ENCODE measurements at places on chromosomes 16 and 17.

- DNase-seq = no peak
Measured at GRCh38 chr16:21628121-21628726, 24.2 kb downstream of the IGSF6 start.

- DNase-seq = no peak
Measured at GRCh38 chr17:72691586-72691985, 400.9 kb downstream of the SLC39A11 start.

GRCh38 chr17:63954402-63955063 lies 18.2 kb downstream of the SCN4A start:
- DNase-seq = peak; percentile 13

- DNase-seq = no peak
Measured at GRCh38 chr17:27888067-27888466, 5.1 kb downstream of the LYRM9 start.

DNA sequence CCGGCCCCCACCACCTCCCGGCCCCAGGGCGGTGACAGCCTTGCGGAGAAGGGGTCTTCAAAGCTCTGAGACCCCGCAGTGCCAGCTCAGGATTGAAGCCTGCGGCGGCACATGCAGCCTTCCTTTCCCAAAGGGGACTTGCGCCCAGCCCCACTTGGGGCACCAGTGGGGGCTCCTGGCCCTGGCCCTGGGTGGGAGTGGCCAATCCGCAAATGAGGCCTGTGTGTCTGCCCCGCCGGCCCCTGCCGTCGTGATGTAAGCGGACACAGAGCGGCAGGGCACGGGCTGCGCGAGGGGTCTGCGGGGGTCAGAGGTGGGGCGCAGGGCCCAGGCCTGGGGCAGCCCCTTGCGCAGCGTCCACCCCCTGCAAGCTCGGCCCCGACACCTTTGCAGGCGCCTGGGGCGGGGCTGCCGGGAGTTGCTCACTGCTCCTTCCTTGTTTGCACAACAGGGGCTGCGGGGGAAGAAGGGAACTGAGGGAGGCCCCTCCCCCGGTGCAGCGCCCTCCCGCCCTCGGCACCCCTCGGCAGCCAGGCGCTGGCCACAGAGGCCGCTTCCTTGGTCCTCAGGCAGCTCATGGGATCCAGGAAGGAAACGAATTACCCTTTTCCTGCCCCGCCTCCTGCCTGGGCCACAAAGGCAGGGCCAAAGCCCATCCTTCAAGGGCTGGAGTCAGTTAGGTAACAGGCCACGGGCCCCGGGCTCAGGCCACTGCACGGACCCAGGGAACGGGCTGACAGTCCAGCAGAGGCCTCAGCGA lies 2.9 kb downstream of the SLC16A3 start:
- DNase-seq = no peak

DNA sequence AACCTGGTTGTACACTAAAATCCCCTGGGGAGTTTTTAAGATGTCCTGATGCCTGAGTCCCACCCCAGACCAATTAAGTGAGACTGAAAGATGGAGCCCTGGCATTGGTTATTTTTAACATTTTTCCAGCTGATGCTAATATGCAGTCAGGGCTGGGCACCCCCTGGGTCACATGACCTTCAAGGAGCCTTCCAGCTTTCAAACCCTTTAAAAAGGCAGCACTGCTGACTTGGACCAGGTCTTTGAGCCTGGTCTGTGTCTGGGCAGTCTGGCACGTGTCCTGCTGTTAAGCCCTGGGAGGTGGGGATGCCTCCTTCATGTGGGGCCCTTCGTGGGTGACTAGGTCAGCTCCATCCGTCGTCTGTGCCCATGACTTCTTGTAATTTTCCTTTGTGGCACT lies 202.6 kb downstream of the CCDC182 start:
- DNase-seq = no peak

DNA sequence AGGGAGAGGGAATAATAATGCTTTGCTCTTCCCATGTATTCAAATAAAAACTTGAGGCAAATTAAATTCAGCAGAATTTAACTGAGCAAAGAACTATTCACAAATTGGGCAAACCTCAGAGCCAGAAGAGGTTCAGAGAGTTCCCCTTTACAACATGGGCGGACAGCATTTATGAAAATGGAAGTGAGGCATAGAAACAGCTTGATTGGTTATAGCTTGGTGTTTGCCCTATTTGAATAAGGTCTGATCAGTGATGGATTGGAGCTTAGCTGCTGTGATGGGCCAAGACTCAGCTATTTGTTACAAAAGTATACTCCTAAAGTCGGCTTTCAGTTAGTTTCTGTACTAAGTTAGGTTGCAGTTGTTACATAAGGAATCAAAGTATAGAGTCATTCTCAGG lies 63.0 kb downstream of the TMEM100 start:
- no peak for DNase-seq

GRCh38 chr16:13332713-13333255 lies 431.4 kb downstream of the SHISA9 start:
- DNase-seq = no peak

- DNase-seq = no peak
Measured at GRCh38 chr17:20236578-20237227, 227.5 kb downstream of the SPECC1 start.

DNA sequence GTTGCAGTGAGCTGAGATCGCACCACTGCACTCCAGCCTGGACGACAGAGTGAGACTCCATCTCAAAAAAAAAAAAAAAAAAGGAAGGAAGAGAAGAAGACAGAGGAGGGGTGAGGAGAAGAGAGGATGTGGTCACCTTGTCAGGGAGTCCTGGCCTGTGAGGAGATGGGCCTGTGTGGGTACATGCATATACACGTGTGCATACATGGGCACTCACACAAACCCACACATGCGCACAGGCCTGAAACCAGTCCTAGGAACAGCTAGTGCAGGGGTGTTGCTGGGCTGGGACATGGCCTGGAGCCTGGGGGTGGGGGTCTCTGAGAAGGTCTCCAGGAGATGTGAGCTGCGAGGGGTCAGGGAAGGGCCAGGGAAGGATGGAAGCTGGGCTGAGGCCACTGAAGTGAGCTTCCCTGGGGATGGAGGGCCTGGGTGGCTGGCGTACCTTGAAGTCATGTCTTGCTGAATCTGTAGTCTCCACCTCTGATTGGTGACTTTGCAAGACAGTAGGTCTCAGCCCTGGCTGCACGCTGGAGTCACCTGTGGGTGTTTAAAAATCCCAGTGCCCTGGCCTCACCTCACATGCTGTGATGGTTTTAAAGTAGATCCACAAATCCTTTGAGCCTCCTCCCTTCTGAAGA lies 72.4 kb downstream of the MRM1 start:
- no peak for DNase-seq

DNA sequence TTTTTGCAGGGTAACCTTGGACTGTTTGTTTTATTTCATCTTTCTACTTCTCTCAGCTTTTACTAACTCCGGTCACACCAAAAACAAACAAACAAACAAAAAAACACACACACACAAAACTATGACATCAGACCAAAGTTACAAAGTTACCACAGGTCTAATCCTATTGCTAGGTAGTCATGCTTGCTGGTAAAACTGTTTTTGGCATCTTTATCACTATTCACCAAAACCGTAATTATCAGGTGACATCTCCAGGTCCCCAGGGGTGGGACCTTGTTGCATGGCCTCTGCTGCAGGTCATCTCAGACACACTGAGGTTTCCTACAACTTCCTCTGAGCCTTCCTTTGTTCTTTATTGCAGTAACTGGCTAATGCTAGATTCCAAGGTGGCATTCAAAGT lies 162.3 kb downstream of the ABCA8 start:
- no peak for DNase-seq

DNA sequence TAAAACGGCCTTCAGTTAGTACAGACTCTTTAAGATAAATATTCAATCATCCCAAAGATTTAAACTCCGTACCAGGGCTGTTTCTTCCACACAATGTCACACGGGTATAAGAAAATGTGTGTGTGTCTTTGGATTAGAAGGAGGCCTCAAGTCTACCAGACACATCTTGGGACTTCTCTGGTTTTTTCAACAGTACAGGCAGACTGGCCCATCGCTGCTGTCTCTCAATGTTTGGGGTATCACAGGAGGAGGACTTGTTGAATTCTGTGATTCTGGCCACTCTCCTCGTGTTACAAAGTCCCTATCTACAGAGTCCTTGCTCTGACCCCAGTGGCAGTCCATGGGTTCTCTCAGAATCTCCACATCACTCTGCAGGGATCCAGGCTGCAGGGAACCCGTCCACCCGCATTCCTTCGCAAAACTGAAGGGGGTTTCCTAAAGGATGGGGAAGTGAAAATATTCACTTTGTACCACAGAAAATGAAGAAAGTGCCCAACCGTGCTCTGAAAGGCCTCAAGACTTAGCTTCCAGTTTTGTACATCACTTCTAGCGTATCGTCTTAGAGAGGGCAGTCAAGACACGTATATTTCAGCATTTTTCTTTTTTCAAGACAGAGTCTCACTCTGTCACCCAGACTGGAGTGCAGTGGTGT lies 373.2 kb downstream of the NPIPA8 start:
- DNase-seq = no peak

GRCh38 chr17:8954339-8954738 lies 11.2 kb downstream of the PIK3R5 start:
- DNase-seq = peak; percentile 83

GRCh38 chr16:85945424-85945751 lies 46.4 kb downstream of the IRF8 start:
- DNase-seq = no peak

GRCh38 chr17:3981455-3981854 lies 17.2 kb upstream of the ATP2A3 start:
- DNase-seq = no peak

GRCh38 chr17:66525338-66525737 lies 222.9 kb downstream of the PRKCA start:
- no peak for DNase-seq

GRCh38 chr17:40180694-40181093 lies 3.4 kb downstream of the RAPGEFL1 start:
- DNase-seq = no peak

DNA sequence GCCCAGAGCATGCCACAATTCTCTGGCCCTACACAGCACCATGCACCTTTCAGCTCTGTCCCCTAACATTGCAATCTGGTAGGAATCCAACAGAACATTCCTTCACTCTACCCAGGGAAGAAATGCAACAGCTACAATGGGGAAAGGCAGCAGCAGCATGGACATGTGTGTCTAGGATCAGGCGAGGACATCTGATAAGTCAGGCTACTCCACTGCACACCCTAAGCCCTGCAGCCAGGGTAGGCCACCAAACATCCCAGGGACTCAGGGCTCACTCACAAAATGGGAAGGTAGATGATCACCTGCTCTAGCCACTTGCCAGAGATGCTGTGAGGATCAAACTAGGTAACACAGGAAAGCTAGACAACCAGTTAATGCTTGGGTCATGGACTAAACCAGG lies 5.1 kb downstream of the RANBP10 start:
- DNase-seq = no peak

- no peak for DNase-seq
Measured at GRCh38 chr17:39742856-39743436, 5.2 kb downstream of the GRB7 start.
